ENCODE measurements at places on chromosomes 16 and 17.
A peak's percentile ranks its signal among the peaks of the same experiment; 100 is the strongest.

- no peak for DNase-seq
These were observed 14.6 kb downstream of the COTL1 start for GRCh38 chr16:84603140-84603816.

DNA sequence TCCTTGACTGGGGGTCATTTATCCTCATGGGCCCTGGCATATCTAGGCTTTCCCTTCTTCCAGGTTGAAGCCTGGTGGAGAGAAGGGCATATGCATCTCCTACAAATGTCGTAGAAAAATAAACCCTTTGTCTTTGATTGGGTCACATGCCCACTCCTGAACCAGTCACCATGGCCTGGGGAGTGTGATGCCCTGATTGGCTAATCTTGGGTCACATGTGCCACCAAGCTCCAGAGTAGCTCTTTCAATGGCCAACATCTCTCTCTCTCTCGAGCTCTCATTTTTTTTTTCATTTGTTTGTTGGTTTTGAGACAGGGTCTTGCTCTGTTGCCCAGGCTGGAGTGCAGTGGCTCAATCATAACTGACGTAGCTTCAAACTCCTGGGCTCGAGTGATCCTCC, 5.6 kb upstream of the XPO6 start:
- no peak for DNase-seq

DNA sequence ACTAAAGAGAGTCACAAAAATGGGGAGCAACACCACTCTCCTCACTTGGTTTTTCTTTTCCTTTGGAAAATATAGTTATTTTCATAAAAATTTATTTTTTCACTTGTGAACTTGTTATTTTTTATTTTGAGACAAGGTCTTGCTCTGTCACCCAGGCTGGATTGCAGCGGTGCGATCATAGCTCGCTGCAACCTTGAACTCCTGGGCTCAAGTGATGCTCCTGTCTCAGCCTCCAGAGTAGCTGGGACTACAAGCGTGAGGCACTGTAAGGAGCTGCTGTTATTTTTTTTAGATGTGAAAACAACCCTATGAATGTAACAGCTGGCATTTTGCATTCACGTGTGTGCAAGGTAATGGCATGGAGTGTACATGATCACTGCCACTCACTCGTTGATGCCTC, 24.9 kb downstream of the LRRC75A start:
- no peak for DNase-seq

DNA sequence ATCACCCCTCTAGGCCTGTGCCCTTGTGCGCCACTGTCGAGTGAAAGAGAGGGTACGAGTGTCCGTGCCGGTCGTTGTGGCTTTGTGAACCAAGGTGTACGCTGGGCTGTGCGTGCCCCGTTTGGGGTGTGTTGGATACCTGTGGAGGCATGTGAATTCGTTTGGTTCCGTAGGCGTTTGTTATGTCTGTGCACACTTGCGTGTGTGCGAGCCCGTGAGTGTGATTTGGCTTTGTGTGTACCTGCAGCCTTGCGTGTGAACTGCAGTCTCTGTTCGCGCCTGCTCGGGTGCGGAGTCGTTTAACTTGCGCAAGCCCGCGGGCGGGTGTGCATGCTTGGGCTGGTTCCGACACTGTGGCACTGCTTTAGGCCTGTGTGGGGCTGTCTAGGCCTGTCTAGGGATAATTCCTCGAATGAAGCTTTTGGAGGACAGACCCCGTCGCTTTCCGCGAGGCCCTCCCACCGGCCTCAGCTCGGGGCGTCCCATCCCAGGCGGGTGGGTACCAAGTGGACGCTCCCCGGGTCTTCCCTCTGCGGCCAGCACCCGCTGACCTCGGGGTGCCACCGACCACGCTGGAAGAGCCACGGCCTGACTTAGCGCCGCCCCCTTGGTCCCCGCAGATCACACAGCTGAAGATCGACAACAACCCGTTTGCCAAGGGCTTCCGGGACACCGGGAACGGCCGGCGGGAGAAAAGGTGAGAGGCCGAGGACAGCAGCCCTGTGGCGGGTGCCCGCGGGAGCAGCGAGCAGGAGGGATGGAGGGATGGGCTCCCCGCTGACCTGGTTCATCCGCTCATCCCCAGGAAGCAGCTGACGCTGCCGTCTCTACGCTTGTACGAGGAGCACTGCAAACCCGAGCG, 4.4 kb downstream of the TBX2 start:
- no peak for DNase-seq

- DNase-seq: no peak
These were observed 129.0 kb downstream of the CDH13 start for GRCh38 chr16:82755570-82756282.

GRCh38 chr16:80265624-80266306, 275.0 kb upstream of the DYNLRB2 start:
- no peak for DNase-seq

DNA sequence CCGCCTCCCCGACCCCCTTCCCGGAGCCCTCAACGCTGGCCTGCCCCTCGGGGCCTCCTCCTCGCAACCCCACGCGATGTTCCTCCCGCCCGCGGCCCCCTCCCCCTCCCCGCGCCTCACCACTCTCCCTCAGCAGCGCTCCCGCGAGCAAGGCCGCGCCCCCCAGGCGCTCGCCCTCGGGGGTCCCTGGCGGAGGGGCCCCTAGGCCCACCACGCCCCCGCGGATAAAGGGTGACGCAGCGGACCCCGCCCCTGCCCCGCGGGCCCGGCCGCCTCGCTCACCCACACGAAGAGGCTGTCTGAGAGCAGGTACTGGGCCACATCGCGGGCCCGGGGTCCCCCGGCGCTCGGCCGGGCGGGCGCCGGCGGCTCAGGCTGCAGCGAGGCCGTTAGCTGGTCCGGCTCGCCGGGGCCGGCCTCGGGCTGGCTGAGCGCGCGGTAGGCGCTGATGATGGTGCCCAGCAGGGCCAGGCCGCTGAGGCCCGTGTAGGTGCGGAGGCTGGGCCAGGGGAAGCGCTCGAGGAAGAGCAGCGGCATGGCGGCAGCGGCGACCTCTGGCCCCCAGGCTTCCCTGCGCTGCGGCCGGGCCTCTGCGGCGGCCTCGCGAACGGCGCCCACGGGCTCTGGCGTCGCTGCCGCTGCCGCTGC, 430 bp downstream of the AMFR start:
- no peak for DNase-seq

GRCh38 chr17:7444682-7445618, at the start of gene CHRNB1:
CHRNB1 (plus strand) TSS chr17:7445061; CDS start chr17:7445128, 67 bp downstream.
- no peak for DNase-seq

DNA sequence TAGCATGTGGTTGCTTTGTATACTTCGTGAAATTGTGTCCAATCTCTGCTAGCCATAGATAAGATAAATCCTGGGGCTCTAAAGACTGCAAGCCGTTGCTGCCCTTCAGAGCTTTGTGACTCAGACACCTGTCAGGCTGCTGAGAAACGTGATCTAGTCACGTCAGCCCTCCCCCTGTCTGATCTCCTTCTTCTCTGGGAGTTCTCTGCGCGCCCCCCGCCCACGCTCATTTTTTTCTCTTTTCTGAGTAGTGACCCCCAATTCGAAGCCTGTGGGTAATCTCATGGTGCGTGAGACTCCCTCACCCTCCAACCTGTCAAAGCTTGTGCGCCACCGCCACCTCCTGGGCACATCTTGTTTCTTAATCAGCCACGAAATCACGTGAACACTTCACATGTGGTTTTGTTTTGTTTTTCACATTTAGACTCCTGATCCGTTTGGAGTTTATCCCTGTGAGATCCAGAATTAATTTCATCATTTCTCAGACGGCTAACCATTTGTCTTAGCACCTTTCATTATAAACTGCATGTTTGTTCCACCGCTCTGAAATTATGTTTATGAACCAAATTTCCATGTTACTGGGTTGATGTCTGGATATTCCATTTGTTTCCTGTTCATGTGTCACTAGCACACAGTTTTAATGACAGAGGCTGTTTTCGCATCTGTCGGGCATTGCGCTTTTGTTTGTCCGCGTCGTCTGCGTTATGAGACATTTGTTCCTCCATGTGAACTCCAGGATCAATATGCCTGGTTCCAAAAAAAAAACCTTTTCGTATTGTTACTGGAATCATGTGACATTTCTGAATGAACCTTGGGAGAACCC, 977 bp upstream of the ZNF778 start:
- peak; percentile 70 for DNase-seq

GRCh38 chr16:66088681-66089080, 277.8 kb upstream of the CDH5 start:
- DNase-seq: no peak

DNA sequence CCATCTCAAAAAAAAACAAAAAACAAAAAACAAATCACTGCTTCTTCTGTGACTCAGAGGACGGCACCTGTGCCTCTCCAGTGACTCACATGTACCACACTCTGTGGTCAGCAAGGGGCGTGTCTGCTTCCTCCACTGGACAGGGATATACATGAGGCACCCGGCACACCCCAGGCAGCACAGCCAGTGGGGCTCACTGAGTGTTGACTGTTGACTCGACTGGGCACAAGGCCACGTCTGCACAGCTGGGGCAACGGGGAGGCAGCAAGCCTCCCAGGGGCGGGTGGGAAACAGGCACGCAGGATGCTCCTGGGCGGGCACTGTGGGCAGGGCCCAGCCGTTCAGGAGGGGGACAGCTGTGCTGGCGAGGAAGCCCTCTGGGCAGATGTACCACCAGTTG, 64.1 kb downstream of the TIMM22 start:
- DNase-seq: no peak

- DNase-seq: no peak
These were observed 5.2 kb downstream of the NAGLU start for GRCh38 chr17:42541041-42541833.

DNA sequence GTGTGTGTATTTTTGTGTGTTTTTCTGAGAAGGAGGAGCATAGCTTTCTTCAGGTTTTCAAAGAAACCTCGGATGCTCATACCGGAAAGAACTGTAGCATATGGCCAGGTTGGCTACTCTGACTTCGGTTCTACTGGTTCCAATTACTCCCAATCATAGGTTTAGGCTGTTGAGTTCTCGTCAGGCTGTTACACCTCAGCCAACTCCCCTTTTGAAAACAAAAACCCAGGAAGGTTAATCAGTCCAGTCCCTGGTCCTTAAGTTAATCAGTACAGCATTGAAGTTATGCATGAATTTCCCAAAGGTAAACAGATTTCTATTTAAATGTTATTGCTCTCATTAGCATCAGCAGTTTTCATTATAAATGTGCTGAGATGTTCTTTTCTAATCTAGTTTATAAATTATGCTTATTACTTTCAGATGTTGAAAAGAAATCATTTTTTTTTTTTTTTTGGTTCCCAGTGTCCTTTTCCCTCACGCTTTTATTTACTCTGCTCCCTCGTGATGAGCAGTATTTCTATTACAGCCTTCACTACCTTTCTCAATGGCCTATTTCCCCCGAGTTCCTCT, 111.0 kb downstream of the NPIPB5 start:
- DNase-seq: no peak

GRCh38 chr17:72099919-72100318, 20.9 kb upstream of the SOX9 start:
- no peak for DNase-seq

GRCh38 chr17:63910096-63910495, 962 bp downstream of the CSHL1 start:
- no peak for DNase-seq

DNA sequence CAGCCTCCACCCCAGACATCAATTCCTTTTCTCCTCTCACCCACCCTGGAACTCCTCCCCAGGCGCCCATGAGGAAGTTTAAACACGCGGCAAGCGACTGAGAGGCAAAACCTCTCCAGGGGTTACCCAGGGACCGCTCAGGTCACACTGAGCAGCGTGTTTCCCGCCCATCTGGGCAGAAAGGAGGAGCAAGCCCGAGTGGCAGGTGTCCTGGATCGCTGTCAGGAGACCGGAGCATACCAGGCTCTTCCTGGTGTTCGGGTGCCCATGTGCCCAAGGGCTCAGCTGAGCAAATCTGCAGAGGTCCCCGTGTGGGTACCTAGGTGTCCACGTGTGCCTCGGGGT, 491 bp downstream of the SLC25A19 start:
- no peak for DNase-seq

- no peak for DNase-seq
These were observed 13.0 kb downstream of the PITPNM3 start for GRCh38 chr17:6543079-6544010.

DNA sequence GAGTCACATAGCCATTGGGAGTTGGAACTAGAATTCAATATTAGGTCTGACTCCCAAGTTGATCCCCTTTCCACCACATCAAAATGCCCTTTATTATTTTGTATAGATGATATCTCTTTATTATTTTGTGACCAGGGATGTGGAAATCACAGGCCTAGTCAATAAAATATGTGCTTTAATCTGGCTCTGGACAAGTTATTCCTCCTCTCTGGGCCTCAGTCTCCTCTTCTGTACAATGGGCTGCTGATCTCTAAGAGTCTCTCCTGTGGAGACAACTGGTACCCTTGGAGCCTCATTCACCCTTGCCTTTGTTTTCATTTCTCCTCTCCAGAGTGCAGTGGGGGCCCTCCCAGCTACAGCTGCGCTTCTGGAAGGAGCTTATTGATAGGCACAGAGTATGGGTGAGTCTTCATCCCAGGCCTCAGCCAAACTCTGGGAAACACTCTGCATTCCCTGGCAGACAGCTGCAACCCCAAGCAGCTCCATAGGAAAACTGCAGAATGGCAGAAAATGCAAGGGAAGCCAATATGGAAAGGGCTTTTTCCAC, 4.3 kb upstream of the ABAT start:
- no peak for DNase-seq

GRCh38 chr17:79545251-79546005, 65.4 kb downstream of the RBFOX3 start:
- DNase-seq: no peak

DNA sequence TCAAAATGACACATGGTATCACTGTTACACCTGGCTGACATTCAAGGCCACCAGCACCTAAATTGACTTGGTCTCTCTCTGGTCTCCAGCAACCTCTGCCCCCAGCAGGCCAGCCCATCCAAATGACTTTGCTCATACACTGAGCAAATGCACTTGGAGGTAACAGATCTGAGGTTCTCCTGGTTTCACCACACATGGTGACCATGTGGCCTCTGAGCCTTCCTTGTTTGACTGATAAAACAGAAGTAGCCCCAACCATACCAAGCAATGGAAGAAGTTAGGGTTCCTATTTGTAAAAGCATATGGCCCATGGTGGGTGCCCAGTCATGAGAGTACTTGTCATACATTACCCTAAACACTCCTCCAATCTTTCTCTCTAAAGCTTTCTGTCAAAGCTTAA, 181.7 kb downstream of the MRTFB start:
- DNase-seq: no peak

DNA sequence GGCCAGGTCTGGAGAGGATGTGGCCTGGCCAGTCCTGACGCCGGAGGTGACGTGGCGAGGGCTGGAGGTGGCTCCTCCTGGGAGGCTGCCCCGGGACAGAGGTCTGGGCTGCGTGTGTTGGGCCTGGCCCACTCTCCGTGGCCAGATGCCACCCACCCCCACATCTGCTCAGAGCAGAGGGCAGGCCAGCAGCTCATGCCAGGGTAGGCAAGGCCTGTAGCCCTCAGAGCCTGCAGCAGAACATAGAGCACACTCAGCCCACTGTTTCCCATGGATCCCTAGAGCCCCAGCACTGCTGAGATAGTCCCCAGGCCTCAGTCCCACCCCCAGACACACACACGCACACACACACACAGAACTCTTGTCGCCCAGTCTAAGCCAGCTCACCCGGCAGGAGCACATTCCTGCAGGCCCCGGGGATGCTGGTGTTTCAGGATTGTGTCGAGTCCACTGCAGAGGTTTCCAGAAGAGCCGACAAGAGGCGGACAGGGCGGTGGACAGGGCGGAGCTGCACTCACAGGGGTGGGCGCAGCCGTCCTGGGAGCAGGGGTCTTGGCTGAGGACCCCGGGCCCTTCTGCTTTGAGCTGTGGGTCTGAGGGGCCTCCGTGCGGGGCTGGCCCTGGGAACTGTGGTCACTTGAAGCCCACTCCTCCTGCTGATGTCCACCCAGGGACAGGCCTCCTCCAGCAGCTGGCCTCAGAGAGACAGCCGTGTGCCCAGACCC, 33.4 kb downstream of the SOX8 start:
- DNase-seq: no peak

All from activated CD4-positive, alpha-beta T cell treated with anti-CD3 and anti-CD28 coated beads, Interleukin-2, amount 50 U/mL, for 24 hours (primary cell).